ENCODE measurements at places on chromosomes 16 and 17.

- peak; percentile 45 for DNase-seq
Observed at GRCh38 chr17:60640503-60640902, 37.1 kb upstream of the BCAS3 start.

DNA sequence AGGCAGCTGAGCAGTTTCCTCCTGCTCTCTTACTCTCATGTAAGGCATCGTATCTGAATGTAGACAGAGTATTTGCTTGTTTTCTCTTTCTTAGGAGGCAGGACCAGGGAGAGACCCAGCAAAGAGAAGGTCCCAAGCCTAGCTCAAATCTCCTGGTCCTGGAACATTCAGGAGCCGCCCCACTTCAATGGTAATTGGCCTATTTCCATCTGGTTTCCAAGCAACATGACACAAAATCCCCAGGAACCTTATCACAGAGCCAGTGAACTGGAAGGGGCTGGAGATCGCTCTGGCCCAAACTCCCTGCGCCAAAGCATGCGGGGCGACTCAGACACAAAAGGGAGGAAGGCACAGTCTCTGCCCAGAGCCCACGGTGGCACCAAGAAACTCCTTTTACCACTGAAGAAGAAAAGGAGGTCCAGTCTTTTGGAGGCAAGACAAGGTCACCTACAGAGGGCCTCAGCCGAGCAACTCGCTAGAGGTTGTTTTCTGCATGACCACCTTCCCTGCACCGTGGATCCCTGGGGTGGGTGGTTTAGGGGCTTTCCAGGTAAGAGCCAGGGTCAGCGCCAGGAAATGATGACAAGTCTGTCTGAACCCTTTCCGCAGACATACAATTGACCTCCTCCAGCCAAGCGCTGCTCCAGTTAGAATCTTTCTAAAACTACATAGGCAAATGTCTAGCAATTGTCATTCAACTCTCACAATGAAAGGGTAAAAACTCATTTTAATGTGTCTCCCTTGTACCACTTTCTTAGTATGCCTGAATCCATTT, 394.7 kb downstream of the SOX9 start:
- no peak for DNase-seq

GRCh38 chr17:63940584-63940983, 8.5 kb upstream of the CD79B start:
- no peak for DNase-seq

DNA sequence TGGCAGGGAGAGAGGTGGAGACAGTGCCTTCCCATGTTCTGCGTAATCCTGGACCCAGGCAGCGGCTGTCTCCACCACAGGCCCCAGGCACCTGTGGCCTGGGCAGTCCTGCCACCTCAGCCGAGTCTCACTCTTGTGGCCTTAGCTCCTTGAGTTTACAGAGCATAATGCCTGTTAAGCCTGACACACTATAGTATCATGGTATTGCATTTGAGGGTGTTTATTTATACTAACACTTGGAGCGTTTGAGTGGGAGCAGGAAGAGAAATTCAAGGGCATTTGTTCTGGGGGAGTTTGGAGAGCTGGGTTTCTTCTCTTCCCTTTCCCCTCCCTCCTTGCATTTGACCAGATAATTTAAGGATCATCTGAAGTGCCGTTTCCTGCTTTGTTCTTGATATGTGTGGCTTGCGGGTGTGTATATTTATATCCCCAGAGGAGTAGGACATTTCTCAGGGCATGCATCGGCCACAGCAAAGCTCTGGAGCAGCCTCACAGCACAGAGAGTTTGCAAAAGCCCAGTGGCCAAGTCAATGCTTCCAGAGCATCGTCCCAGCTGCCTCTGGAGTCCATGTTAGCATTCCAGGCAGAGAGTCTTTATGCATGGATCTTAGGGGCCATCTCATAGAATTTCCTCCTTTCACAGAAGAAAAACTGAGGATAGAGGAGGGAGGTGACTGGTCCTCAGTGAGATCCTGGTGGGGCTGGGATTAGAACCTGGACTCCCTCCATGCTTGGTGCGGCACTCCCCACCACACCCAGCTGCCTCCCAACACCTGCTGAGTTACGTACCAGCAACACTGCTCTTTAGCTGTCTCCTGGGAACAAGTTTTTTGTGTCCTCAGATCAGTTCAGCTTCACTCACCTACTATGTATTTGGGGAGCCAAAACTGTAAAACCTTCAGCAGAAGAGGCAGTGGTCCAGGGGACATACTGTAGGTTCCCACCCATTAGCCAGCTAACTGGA, 222.8 kb downstream of the CCDC182 start:
- no peak for DNase-seq

DNA sequence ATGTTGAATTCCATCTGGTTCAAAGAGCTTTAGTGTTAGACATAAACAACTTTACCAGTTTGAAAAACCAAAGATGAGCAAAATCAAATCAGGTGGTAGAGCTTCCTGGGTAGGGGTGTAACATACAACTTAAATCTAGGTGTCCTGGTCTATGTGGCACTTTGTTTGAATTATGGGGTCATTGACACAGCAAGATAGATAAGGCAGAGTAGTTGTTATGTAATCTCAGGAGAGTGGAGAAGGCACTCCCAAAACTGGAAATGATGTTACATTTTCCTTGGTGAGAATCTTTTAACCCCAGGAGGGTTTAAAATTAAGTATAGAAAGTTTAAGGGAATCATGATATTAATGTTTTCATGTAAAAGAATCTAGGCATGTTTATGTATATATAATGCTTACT, 31.9 kb downstream of the CCDC42 start:
- DNase-seq: no peak

DNA sequence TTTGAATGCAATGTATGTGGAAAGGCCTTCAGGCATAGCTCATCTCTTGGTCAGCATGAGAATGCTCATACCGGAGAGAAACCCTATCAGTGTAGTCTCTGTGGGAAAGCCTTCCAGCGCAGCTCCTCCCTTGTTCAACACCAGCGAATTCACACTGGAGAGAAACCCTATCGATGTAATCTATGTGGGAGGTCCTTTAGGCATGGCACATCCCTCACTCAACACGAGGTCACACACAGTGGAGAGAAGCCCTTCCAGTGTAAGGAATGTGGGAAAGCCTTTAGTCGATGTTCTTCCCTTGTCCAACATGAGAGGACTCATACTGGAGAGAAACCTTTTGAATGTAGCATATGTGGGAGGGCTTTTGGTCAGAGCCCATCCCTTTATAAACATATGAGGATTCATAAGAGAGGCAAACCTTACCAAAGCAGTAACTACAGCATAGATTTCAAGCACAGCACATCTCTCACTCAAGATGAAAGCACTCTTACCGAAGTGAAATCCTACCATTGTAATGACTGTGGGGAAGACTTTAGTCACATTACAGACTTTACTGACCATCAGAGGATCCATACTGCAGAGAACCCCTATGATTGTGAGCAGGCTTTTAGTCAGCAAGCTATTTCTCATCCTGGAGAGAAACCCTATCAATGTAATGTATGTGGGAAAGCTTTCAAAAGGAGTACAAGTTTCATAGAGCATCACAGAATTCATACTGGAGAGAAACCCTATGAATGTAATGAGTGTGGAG, 24.7 kb downstream of the ZFP90 start:
- DNase-seq: no peak

- peak; percentile 71 for DNase-seq
Observed at GRCh38 chr17:9817086-9817485, 4.8 kb downstream of the GSG1L2 start.

- DNase-seq: no peak
Observed at GRCh38 chr16:64910356-64910755, 211.5 kb downstream of the CDH11 start.

DNA sequence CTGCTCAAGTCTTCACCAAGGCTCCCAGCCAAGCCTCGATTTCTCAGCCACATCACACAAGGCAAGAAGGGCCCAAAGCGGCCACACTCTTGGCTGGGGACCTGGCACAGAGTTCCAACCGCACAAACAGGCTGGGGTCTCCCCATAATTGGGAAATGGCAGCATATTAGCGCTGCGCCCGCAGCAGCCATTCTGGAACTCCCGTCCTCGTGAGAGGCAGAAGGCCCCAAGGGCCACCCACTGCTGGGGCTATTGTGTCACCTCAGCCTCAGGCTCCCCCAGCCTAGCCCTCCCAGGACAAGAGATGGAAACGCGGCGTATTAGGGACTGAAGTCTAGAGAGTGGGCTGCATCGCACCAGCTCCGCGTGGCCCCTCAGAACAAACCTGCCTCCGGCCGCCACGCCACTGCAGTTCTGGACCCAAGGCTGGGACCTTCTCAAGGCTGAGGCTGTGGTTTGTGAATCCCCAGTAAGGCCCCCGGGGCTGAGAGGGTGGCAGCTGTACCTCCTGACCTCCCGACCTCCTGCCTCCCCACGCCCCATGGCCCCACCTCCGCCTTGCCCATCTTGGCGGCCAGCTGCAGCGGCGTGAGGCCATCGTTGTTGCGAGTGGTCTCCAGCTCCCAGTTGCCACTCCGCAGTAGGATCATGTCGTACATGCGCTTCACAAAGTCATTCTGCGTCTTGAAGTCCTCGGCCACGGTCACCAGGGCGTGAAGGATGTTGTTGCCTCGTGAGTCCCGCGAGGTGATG, 25.3 kb downstream of the TRPV3 start:
- DNase-seq: no peak

GRCh38 chr17:78324391-78325075, 35.3 kb downstream of the SOCS3 start:
- no peak for DNase-seq

DNA sequence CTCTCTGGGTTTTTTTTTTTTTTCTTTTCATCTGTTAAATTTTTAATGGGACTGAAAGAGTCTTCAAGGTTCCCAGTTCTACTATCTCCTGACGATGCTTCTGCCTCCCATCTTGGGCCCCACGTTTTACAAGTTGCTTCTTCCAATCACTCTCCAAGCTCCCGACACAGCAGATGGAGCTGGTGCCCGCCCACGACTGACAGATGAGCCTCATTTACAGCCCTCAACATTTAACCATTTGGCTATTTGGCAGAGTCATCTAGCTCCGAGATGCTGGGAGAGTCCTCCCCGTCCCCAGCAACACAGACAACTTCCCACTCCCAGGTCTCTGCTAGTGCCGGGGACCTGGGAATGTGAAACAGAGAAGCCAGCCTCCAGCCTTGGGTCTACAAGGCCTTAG, 276.9 kb downstream of the SHISA9 start:
- DNase-seq: no peak

DNA sequence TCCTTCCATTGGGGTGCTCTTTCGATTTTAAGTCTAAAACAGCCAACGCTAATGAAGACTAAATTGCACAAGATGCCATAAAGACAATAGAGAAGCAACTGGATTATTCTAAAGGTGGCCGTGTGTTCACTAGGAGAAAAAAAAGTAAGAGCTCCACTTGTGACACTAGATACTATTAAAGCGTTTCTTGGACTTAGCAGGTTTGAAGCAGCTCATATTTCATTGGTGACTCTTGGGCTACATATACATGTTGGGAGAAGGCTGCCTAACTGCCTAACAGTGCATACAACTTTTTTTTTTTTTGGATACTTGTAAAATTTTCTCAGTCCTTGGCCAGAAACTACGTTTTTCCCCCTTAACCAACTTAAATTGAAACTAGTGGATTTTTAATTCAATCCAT, 111.8 kb upstream of the NOG start:
- no peak for DNase-seq

DNA sequence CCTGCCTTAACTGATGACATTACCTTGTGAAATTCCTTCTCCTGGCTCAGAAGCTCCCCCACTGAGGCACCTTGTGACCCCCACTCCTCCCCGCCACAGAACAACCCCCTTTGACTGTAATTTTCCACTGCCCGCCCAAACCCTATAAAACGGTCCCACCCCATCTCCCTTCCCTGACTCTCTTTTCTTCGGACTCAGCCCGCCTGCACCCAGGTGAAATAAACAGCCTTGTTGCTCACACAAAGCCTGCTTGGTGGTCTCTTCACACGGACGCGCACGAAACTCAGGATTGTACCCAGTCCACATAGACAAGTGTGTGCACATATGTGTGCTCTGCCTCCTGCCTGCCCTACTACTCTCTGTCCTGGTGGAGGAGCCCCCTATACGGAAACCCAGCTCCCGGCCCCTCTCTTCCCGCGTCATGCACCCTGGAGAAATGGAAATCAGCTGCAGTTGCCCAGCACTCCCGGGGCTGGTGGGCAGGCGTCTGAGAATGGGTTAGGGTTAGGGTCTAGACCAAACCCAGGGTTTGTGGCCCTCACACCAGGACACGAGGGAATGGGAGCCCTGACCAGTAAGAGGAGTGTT, 2.4 kb upstream of the RHBDF1 start:
- no peak for DNase-seq

Data from PC-3 (cell line).